ENCODE measurements at places on chromosomes 16 and 17.

DNA sequence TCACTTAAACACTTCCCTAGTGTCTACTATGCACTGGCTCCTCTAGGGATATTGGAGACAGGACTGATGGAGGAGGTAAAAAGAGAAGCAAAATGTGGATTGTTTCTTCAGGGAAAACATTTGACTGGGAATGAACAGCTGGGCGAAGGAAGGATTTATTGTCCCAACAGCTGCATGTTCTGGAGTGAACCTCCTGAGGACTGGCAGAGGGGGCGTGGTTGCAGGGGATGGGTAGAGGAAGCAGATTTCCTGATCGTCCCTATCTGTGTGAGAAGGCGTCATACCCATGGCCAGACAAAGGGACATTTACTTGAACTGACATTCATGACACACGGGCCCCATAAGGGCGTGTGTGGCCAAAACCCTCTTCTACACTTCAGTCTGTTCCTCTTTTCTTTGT, 321.5 kb downstream of the MAP2K4 start:
- no peak for DNase-seq

GRCh38 chr17:2023256-2023655, 1.9 kb downstream of the RTN4RL1 start:
- DNase-seq, result no peak

- peak; percentile 22 for DNase-seq
These were observed 10.5 kb downstream of the DBNDD1 start for GRCh38 chr16:90008708-90009145.

GRCh38 chr17:78897664-78898047, 5.3 kb downstream of the CEP295NL start:
- no peak for DNase-seq

DNA sequence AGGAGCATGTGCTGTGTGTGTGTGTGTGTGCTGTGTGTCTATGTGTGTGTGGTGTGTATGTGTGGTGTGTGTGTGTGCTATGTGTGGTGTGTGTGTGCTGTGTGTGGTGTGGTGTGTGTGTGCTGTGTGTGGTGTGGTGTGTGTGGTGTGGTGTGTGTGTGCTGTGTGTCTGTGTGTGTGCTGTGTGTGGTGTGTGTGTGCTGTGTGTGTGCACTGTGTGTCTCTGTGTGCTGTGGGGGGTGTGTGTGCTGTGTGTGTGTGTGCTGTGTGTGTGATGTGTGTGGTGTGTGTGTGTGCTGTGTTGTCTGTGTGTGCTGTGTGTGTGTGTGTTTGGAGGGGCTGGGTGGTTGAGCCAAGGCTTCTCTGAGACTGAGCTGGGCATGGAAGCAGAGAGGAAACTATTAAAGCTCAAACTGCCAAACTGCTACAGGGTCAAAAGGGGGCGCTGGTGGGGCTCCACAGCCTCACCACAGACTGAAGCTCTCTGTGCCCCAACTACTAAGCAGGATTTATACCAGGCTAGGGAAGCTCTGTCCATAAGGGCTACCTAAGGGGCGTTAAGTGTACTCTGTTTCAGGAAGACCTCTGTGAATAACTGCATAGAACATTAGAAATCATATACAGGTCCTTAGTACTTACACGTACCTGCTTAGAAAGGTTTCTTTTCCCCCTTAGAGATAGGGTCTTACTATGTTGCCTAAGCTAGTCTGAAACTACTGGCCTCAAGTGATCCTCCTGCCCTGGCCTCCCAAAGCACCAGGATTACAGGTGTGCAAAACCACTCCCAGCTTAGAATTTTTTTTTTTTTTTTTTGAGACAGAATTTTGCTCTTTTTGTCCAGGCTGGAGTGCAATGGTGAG, 27.8 kb upstream of the GHDC start:
- DNase-seq, result peak; percentile 4

DNA sequence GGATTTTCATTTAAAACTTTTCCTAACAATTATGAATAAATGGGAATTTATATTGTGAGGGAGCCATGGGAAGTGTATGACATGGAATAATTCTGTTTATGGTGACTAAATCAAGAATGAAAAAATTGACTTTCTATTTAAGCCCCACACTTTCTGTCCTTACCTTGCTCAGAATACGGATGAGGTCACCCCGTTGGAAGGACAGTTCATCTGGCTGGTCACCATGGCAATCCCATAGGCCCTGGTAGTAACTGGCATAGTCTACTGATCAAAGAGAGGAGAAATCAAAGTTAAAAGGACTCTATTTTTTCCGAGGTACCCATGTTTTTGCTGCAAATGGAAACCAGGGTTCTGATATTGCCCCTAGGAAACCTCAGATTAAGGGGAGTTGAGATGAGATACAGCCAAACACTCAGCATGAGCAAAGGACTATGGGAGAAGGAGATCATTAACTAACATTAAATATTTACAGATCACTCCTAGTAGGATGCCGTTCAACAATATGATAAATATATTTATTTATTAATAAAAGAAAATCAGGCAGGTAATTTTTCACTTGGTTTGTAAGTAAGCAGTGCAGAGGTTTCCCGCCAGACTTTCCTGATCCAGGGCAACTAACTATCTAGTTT, 54.9 kb downstream of the SNX11 start:
- DNase-seq, result no peak

- no peak for DNase-seq
These were observed 12.8 kb downstream of the PECAM1 start for GRCh38 chr17:64377769-64378282.

DNA sequence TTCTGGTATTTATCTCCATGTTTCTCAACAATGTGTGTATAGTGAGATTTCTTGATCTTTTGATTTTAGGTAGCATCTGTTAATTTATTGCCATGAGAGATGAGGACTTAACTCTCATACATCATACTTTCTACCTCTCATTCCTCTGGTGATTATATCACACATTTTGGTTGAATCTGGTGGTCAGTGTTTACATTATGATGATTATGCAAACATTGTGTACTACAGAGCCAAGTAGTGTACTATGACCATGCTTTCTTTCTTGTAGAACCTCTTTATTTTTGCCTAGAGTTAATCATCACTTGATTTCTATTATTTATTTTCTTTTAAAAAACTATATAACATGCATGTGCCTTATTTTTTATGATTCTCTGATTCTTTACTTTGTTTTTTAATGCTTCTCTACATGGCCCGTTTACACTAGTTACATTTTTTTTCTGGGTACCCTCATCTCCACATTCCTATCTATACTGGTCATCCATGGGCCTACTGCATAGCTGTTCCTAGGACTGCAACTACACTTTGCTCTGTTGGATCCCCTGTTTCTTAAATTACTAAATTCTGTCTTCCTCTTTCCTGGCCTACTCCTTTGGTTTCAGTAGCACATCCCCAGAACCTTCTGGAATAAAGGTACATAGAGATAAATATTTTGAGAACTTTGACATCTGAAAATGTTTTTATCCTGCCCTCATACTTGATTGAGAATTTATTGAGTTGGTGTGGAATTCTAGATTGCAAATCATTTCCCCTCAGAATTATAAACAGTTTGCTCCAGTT, 63.0 kb upstream of the LRRC37A3 start:
- DNase-seq, result no peak

GRCh38 chr17:31778523-31778922, 80.5 kb downstream of the COPRS start:
- DNase-seq, result no peak

DNA sequence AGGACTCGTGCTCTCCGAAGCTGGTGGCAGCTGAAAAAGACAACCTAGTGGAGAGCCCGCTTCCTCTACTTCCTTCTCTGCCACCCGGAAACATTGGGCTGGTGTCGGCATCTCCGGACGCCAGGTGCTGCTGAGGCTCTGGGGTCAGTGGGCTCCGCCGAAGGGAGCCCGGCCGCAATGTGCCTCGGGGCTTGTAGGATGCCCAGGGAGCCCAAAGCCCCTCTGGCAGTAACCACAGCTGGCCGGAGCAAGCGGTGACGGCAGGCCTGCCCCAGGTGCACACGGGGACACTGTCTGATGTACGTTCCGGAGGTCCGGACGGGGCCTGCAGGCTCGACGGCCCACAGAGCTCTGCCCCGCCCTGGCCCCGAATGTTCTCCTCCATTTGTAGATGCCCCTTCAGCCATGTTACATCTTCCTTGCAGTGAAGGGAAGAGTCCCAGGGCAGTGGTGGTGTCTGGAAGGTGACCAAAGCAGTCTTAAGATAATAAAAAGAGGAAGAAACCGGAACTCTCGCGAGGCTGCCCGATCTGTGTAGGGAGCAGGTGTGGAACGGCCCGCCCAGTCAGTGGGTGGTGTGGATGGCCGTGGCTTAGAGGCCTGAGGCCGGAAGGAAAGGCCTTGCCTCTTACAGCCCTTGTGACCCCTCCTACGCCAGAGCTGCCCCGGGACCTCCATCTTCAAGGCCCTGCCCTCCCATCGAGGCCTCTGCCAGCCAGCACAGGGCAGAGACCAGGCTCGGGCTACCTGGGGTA, 22.6 kb downstream of the NDUFAF8 start:
- no peak for DNase-seq

- DNase-seq, result no peak
These were observed 38.7 kb upstream of the BCAS3 start for GRCh38 chr17:60639019-60639330.

- DNase-seq, result no peak
These were observed 119.8 kb upstream of the CDH13 start for GRCh38 chr16:82506692-82507670.

DNA sequence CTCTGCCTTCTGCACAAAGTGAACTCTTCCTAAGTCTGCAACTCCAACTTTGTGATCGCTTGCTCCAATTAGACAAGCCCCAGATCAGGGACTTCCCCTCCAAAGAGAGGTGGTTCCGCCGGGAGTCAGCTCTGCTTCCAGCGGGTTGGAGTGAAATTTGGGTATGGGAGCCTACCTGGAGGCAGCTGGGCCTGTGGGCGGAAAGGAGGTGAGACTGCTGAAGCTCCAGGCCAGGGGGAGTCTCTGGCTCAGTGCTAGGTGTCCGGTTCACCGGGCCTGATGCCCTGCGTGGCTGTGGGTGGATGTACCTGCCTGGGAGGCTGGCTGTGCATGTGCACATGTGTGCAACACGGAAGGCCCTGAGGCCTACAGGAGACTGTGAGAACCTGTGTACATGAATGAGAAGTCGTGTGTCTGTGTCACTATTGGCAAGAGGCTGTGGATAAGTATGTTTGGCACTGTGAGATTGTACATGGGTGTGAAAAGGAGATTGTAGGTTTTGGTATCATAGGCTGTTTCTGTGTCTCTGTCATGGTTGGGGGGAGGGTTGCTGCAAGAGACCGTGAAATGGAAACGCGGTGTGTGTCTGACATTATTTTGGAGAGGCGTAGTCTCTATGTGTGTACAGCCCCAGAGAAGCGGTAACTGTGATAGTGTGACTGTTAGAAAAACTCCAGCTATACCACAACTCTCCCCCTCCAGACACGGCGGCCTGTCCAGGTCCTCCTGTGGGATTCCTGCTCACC, 4.2 kb downstream of the LHX1 start:
- DNase-seq, result no peak

GRCh38 chr16:82535764-82536163, 91.0 kb upstream of the CDH13 start:
- DNase-seq, result no peak

DNA sequence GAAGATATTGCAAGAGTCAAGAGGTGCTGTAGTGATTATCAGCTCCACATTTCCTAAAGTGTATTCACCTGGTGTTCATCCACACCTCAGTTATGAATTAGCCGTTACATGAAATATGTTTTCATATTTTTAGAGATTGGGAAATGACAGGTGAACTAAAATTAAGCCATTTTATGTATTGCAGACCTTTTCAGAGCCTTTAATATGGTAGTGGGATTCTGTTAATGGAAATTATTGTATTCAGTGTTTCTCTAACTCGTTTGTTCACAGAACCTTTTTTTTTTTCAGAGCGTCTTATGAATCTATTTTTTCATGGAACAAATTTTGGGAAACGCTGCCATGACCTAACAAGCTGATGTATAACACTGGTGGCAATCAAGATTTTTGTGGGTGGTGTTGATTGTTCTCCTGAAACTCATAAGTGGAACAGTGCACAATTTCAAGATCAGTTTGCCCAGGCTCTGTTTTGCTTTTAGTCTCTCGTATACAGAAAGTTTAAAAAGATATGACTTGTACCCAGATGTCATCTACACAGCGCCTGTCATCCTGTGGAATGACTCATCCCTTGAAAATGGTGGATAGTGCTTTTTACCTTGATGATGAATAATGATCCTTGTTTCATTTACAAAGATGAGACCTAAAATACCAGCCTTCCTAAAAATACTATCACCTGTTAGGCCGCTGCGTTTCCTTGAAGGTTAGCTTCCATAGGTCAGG, 88.8 kb downstream of the ARHGAP44 start:
- DNase-seq, result no peak

DNA sequence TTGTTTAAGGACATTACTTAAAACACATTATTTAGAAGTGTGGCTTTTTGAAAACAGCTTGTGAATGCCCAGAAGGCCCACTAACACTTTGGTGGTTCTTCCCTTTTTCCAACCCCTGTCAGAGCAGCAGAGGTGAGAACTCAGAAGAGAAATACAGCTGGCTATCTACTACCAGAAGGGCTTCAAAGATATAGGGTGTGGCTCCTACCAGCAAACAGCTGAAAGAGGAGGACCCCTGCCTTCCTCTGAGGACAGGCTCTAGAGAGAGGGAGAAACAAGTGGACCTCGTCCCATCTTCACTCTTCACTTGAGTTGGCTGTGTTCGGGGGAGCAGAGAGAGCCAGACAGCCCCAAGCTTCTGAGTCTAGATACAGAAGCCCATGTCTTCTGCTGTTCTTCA, 6.9 kb upstream of the RAPGEFL1 start:
- DNase-seq, result no peak

DNA sequence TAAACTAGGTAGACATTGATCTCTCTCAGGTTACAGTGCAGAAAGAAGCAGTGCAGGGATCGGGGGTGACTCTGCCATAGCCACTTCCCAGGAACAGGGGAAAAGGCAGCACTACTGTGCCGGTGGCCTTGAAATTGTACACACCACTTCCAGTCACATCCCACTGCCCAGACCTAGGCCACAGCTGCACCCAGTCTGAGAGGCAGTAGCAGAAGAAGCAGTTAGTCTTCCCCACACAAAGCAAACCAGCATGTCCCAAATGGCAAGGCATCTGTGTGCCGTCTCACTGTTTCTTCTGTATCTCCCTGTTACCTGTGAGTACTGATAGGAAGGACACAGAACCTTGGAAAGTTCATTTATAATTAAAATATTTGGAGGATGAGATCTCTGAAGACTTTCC, 47.0 kb downstream of the TMC6 start:
- no peak for DNase-seq

DNA sequence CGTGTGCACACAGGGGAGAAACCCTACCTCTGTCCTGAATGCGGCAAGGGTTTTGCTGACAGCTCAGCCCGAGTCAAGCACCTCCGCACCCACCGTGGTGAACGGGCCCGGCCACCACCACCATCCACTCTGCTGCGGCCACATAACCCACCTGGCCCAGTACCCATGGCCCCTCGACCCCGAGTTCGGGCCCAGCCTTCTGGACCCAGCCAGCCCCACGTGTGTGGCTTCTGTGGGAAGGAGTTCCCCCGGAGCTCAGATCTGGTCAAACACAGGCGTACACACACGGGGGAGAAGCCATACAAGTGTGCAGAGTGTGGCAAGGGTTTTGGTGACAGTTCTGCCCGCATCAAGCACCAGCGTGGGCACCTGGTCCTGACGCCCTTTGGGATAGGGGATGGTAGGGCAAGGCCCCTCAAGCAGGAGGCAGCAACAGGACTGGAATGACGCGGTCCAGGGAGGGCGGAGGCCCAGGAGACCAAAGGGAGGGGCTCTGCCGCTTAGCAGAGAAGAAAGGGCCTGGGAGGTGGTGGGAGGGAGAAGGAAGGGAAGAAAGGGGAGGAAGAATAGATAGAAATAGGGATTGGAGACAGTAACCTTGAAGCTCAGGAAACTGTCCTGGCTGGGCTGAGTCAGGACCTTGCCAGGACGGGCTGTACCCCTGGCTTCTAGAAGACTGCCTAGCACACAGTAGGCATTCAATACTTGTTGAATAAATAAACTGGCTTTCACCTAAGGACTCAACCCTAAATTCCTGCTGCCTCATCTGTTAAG, 3.6 kb downstream of the ZNF48 start:
- no peak for DNase-seq
